ENCODE measurements at places on chromosomes 2 and 18.

- no peak for ATAC-seq
Observed at GRCh38 chr2:159605441-159606178, 10.7 kb downstream of the BAZ2B start.

DNA sequence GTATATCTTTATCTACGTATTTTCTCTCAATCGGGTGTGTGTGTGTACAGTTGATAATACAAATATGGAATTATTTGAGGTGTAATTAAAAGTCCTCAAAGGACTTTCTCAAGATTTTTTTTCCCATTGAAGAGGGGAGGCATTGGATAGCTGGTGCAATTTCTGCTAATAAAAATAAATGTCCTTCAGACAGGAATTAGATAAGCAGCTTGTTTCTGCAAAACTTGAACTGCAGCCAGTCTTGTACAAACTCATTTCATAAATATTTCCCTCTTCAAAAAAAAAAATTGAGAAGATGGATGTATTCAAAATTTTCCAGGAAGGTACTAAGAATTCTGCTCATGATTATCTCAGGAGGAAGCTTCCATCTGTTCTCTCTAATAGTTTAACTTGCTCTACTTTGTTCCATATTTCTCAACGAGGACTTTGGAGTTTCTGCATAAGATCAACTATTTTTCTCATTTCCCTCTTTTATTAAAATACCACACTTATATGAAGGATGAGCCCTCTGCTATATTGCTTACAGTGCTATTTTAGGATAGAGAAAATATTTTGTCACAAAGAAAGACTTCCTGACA is 33.0 kb upstream of the GLS start:
- ATAC-seq, result no peak

GRCh38 chr2:174997110-174997509 is 8.1 kb downstream of the CHN1 start:
- ATAC-seq, result peak; percentile 50

DNA sequence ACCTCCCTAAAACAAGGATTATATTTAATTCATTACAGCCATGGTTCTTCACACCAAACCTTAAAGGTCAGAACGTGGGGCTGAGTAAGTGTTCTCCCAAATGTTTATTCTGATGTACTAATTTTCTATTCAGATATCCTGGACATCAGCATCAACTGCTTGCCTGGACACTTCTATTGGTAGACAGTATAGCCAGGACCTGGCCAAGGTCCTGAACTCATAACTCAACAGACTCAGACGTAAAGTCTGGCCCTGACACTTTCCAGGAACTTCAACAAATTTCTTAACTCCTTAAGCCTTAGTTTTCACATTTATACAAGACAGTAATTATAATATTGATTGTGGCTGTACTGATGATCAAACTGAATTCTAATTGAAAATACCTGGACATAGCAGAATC is 89.1 kb downstream of the AKAIN1 start:
- ATAC-seq, result peak; percentile 62

- ATAC-seq, result no peak
Observed at GRCh38 chr18:40469851-40470250, 1485.2 kb upstream of the PIK3C3 start.

GRCh38 chr2:120740375-120740764 is 4.7 kb downstream of the GLI2 start:
- no peak for ATAC-seq
